Ecto neural progenitor cell (in vitro differentiated cells): ENCODE measurements at places on chromosomes 12 and 14.

DNA sequence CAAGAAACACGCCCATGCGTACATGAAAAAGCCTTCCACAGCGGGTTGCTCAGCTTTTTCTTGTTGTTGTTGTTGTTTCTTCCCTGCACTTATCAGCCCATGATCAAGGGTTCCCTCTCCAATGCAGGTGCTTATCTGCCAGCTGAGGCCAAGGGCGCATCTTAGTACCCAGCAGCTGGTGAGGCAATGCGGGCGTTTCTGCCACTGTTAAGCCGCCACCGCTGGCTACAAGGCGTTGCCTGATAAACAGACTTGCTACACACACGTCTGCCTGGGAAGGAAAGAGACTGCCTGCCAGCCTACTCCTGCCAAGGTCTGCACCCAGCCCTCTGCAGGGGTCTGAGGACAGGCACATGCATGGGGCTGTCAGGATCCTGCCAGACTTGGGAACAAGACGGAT, 345.9 kb downstream of the BCL11B start:
- DNase-seq, result no peak

GRCh38 chr12:9221483-9221882, 13.3 kb upstream of the PZP start:
- no peak for DNase-seq

DNA sequence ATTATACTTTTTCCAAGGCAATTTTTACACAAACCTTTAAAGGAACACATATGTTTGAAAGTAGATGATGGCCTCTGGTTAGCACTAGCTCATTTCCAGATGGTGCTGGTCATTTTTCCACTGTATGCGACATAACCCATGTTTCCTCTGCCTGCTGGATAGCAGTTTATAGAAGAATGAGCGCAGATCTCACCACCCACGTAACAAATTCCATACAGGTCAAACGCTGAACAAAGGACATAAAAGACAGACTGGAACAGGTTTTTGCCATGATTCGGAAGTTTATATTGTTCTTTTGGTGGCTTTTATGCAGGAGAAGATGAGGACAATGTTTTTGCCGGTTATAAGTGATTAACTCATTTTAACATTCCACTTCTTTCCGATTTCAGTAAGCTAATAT, 30.7 kb downstream of the PPP1R36 start:
- no peak for DNase-seq

DNA sequence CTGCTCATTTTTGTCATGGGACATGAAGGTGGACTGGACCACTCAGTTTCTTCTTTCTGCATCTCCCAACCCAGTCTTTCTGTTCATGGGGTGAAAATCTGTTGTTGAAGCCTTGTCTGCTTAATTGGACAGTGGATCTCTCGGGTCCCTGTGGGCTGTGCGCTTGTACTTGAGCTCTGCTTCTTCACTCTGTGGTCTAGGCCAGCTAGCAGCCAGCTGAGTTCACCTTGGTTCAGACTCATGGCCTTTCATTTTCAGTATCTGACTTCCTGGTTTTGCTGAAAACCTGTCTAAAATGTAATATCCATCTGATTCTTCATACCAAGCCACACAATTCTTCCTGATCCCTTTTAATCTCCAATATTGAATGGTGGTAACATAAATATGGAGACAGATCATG, 117.2 kb downstream of the LRRK2 start:
- DNase-seq, result no peak

GRCh38 chr12:92337128-92337527, 191.5 kb upstream of the BTG1 start:
- DNase-seq, result no peak

- DNase-seq, result no peak
Measured at GRCh38 chr12:63814146-63814772, 30.2 kb upstream of the SRGAP1 start.

DNA sequence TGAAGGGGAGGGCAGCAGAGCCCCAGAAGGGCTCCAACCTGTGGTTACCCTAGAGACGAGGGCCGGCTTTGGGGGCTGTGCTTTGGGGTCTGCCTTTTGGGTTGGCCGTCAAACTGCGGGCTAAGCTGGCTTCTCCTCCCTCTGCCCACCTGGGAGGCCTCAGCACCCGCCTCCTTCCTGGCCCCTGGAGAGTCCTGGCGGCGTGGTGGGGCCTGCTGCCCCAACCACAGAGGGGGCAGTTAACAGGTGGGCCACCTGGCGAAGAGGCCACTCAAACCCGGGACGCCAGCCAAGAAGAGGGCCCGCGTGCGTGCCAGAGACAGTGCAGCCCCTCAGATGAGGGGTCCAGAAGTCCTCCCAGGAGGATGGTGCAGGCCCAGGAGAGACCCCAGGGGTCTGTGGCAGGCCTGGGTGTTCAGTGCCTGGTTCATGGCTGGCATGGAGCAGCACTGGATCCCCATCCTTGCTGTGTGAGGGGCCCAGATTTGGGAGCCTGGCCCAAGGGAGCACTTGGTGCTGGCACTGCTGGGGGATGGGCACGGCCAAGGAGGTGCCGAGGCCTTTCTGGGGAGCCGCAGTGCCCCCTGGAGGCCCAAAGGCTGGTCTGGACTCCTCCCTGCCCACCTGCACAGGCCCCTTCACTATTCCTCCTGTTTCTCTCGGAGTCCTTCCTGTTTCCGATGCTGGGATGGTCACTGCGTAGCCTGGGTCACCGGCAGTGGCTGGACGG, 48.8 kb downstream of the LRCOL1 start:
- DNase-seq, result peak; percentile 78

GRCh38 chr14:56196274-56196673, 78.1 kb downstream of the PELI2 start:
- no peak for DNase-seq

- DNase-seq, result no peak
Measured at GRCh38 chr12:124480469-124481256, 86.7 kb downstream of the NCOR2 start.

- no peak for DNase-seq
Measured at GRCh38 chr12:131505561-131505960, 205.3 kb upstream of the SFSWAP start.

- no peak for DNase-seq
Measured at GRCh38 chr14:97002454-97002853, 205.3 kb downstream of the VRK1 start.

DNA sequence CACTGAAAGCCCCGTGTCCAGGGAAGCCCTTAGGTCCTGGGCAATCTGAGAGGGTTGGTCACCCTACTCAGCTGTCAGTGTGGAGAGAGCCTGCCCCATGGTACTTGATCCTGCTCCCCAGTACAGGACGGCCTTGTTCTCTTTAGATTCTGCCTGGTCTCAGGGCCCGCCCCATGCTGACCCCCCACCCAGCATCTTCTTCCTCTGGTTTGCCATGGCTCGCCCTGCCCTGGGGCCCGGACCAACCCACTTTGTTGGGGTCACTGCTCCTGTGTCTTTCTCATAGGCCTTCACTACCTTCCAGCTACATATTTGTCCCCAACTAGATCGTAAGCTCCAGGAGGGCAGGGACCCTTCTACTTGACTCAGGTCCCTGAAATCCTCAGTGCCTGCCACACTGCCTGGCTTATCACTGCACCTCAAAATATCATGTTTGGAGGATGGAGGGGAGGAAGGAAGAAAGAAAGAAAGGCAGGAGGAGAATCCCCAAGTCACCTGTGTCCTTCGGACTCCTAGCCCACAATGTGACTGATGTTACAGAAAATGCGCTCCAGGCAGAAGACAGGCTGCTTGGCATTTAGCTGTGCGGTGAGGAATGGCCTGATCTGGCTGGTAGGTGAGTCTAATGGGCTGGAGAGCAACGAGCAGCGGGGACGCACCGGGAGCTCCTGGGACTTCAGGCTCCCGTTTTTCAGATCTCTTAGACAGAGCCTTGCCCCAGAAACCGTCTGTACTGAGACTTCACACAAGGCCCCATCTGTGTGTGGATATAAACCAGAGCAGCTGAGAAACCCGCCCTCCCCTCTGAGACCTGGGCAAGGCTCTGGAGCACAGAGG, 66.1 kb downstream of the C14orf132 start:
- no peak for DNase-seq

DNA sequence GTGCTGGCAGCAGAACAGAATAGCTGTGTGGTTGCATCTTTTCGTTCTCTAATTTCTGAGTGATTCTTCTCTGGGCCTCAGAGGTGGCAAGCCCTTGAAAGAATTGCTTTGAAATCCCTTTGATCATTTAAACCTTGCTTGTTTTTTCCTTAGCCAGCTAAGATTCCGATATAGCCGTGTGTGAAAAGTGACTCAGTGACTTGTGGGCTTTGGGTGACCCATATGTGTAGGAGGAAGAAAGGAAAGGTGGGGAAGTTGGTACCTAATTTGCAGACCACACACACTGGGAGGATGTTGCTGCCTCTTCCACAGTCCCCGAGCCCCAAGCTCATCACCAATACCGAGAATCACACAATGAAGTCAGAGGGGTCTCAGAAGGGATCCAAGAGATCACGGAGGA, 18.8 kb downstream of the SLC24A4 start:
- DNase-seq, result no peak

- no peak for DNase-seq
Measured at GRCh38 chr12:67386869-67387565, 117.9 kb downstream of the CAND1 start.

GRCh38 chr14:61184112-61184511, 97.0 kb downstream of the TMEM30B start:
- DNase-seq, result no peak

DNA sequence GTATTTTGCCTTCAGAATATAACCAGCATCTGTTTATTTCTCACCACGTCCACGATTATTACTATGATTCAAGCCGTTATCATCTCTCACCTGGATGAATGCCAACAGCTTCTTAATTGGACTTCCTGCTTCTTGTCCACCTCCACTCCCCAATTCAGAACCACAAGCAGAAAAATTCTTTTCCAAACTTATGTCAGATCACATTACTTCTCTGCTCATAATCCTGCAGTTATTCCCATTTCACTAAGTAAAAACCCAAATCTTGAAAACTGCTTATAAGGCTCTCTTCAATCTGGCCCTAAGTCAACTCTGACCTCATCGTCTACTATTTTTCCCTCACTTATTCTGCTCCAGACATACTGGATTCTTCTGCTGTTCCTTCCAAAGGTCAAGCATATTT, 2.0 kb downstream of the CRY1 start:
- no peak for DNase-seq

DNA sequence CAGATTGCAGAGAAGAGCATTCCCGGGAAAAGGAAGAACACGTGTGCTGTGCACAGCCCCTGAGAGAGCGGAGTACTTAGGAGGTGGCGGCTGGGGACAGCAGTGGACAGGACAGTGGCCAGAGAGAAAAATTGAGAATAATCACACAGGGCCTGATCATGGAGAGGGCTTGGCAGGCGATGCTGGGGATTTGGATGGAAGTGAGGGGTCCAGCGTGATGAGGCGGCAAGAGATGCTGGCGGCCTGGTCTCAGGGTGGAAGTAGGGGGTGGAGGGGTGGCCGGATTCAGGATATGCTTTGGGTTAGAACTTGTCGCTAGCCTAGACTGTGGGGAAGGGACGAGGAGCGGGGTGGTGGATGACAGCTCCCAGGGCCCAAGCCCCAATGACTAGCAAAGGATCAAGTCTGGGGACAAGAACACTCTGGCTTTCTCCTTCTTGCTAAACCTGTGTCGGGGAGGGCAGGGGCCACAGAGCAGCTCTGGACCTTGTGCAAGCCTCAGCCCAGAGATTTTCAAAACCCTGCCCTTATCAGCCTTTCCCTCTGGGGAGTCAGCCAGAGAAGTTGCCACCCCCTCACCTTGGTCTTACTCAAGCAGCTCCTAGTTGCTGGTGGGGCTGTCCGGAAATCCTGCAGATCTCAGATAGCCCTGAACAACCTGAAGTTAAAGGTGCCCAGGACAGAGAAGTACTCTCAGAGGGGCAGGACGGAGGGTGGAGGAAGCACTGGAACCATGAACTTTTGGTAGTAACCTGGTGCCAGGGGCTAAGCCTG, 1.3 kb downstream of the HVCN1 start:
- DNase-seq, result no peak

DNA sequence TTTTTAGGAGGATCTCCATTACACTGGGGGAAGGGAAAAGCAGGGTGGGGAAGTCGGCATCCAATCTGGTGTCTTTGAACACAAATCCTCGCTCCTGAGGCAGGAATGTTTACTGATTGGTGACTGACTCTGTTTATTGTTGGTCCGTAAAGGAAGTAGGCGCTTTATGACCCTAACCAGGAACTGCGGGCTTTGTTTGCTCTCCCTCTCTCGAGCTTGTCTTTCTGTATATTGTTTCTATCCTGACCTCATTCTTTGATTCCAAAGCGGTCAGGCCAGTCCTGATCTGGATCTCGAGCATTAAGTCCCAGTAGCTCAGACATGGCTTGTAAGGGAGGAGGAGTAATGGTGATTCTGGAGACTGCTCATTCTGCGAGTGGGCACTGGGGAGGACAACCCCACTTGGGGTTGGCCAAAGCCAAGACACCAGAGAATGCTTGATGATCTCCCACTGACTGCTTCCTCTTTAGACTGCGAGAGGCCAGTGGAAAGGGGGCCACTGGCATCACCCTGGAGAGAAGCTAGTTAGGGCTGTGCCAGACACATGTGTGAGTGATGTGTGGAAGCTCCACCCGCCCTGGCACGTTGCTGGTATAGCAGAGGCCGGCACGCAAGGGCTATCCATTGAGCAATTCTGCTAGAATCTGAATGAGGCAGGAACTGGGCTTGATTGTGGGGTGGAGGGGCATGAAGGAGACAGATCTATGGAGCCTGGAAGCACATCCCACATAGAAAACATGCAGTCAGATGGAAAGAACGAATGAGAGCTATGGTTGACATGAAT, 194.6 kb downstream of the PAX9 start:
- DNase-seq, result no peak

- peak; percentile 97 for DNase-seq
Measured at GRCh38 chr12:116533343-116534251, 25.6 kb upstream of the MAP1LC3B2 start.

- no peak for DNase-seq
Measured at GRCh38 chr12:9364224-9365176, 156.3 kb upstream of the PZP start.

GRCh38 chr14:101359221-101360053, 201.9 kb upstream of the DIO3 start:
- DNase-seq, result no peak

DNA sequence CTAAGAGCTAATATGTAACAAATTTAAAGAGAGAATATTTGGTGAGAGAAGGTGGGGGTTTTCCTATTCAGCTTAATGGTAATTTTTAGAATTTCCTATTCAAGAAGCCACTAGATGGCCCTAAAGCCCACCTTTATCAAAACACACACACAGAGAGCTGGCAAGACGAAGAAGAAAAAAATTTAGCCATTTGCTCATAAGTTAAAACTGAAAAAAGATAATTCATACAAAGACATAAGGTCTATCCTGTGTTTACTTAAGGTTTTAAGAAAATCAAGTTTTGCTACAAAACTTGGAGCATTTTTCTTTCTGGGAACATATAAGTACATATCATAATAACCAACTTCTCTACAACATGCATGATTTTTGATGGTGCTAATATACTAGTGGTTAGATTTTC, 46.8 kb upstream of the PCED1B start:
- DNase-seq, result no peak

DNA sequence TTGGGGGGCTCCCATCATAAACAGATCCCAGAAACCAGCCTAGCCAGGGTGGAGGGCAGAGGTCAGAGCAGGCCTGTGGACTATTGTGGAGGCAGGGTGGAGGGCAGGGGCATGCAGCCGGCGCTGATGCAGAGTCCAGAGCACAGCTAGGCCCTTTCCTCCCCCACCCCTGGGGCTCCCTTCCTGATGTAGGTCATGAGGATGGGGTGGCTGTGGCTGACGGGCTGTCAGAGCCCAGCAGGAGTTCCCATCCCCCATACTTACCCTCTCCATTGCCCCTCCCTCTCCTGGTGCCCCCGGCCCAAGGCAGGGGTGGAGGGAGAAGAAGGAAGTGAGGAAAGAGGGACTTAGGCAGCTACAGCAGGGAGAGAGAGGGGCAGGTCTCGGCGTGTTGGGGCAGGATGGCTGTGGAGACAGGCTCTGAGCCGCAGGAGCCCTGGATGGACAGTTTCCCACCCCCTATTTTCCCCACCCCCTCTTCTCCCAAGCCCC, 5.7 kb upstream of the ZNF385A start:
- peak; percentile 76 for DNase-seq

GRCh38 chr14:70162358-70162757, 26.4 kb downstream of the SLC8A3 start:
- DNase-seq, result no peak
